Immature natural killer cell (primary cell): ENCODE measurements at places on chromosomes 2 and 18. TPM values are rescaled to one million over a fixed set of nuclear protein-coding genes. Genes with fewer than 3 reads are reported as not detected.

ZC3H8 gene
- polyA plus RNA-seq, result 14.4 TPM

DCDC2C gene
- polyA plus RNA-seq, result not detected

CHST9 gene
- polyA plus RNA-seq, result not detected

SOX11 gene
- not detected for polyA plus RNA-seq

SLC5A7 gene
- polyA plus RNA-seq, result not detected

ALLC gene
- not detected for polyA plus RNA-seq
